ENCODE measurements at places on chromosomes 5 and 9.
A peak's percentile ranks its signal among the peaks of the same experiment; 100 is the strongest.

DNA sequence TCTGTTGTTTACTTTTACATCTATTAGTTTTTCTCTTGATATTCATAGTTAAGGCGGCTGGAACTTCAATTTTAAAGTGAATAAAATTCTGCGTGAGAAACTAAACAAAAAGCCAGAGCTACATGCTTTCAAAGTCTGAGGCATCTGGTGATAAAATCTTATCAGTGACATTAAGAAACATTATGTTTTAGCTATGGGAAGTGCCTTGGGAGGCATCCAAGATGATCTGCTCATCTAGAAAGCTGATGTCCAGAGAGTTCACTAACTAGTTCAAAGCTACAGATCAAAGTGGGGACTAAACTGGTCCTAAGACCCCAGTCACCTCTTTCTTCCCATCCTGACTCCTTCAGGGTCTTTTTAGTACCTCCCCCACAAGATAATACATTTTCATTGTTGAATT, 37.2 kb downstream of the MRPS27 start:
- no peak for DNase-seq

DNA sequence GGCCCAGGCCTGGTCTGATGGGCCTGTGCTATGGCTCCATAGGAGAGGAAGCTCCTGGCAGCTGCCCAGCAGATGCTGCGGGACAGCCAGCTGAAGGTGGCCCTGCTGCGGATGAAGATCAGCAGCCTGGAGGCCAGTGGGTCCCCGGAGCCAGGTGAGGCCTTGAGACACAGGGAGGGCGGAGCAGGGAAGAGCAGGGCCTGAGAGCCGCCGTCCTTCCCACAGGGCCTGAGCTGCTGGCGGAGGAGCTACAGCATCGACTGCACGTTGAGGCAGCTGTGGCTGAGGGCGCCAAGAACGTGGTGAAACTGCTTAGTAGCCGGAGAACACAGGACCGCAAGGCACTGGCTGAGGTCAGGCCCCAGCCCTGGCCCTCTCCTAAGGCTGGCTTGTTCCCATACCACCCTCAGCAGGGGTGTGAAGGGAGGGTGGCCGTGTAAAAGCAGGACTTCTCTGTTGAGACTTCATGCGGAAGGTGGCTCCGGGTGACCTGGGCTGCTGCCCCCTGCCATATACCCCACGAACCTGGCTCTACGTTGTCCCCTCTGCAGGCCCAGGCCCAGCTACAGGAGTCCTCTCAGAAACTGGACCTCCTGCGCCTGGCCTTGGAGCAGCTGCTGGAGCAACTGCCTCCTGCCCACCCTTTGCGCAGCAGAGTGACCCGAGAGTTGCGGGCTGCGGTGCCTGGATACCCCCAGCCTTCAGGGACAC, 4.5 kb downstream of the PKN3 start:
- DNase-seq: no peak

DNA sequence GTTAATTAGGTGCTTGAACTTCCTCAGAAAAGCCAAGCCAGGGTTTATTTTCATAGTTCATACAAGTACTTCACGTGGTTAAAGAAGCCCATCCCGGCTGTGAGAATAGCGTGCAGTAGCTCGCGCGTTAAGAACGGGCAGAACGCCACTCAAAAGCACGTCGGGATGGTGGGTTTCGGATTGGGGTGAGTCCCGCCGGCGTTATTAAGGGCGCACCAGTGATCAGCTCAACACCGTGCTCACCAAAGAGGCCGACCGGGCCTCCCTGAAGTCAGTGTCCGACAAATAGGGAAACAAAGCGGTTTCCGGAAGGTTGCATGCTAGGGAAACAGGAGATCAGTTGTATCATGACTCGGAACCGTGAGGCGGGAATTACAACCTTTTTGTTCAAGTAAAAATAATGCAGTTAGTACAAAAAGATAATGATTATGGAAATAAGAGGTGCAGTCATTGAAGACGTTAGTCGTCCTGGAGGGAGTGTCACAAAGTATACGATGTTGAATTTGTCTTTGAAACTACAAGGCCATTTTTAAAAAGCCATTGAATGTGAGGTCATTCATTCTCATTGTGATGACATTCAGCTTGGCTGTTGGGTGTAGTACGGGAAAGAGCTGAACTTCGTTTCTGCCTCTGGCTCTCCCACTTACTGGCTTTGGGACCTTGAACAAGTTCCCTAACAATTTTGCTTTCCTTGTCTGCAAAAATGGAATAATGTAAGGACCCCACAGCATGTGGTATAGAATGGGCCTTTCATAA, 992 bp downstream of the SETD9 start:
- DNase-seq: no peak

GRCh38 chr9:38417003-38417945, 7.0 kb downstream of the IGFBPL1 start:
- peak; percentile 29 for DNase-seq

GRCh38 chr5:3361811-3362605, 233.6 kb upstream of the IRX1 start:
- no peak for DNase-seq

GRCh38 chr5:15715967-15716366, 216.0 kb downstream of the FBXL7 start:
- DNase-seq: no peak

- DNase-seq: no peak
These were observed 21.9 kb downstream of the STRBP start for GRCh38 chr9:123246534-123246933.
